ENCODE measurements at places on chromosomes 16 and 17. TPM values are rescaled to one million over a fixed set of nuclear protein-coding genes. Genes with fewer than 3 reads are reported as not detected.

Gene MYO15B
- 130 TPM for polyA plus RNA-seq

Gene RUNDC3A
- 1.7 TPM for polyA plus RNA-seq

Gene CD7
- polyA plus RNA-seq, result 0.65 TPM

Gene LYRM9
- 30.3 TPM for polyA plus RNA-seq

Gene GP1BA
- 2.1 TPM for polyA plus RNA-seq

Gene SMIM36
- not detected for polyA plus RNA-seq

Gene FOXF1
- polyA plus RNA-seq, result 0.13 TPM

Gene SLC25A11
- polyA plus RNA-seq, result 77.1 TPM

Gene FAM171A2
- 42.7 TPM for polyA plus RNA-seq

Gene DNAH9
- 4.5 TPM for polyA plus RNA-seq

Gene FCSK
- polyA plus RNA-seq, result 21.4 TPM

Gene CMTM1
- polyA plus RNA-seq, result 6.8 TPM

Gene CDK3
- polyA plus RNA-seq, result 21.9 TPM

Gene ITGB4
- 17.1 TPM for polyA plus RNA-seq

Gene COQ9
- polyA plus RNA-seq, result 100 TPM

Gene GJD3
- 0.34 TPM for polyA plus RNA-seq

Gene TMEM238L
- polyA plus RNA-seq, result 4.6 TPM

Gene TBC1D26
- polyA plus RNA-seq, result 1.0 TPM

Gene CLEC18A
- 90.7 TPM for polyA plus RNA-seq

Gene ZSCAN10
- 0.30 TPM for polyA plus RNA-seq

Gene DNAI2
- polyA plus RNA-seq, result 0.40 TPM

Gene MIF4GD
- polyA plus RNA-seq, result 22.8 TPM

Gene KRTAP2-2
- not detected for polyA plus RNA-seq

Gene USP10
- polyA plus RNA-seq, result 107 TPM

Gene SLC13A2
- polyA plus RNA-seq, result 18.8 TPM

Gene NPTX1
- 1.1 TPM for polyA plus RNA-seq

Gene MC1R
- polyA plus RNA-seq, result 3.1 TPM

Gene PRSS53
- polyA plus RNA-seq, result 2.0 TPM

Gene IGFALS
- polyA plus RNA-seq, result 4.2 TPM

Gene DYNC1LI2
- polyA plus RNA-seq, result 155 TPM

Gene PTX4
- polyA plus RNA-seq, result not detected

Gene HOXB8
- 59.7 TPM for polyA plus RNA-seq

Gene PITPNM3
- 10.0 TPM for polyA plus RNA-seq

Gene GAN
- 3.5 TPM for polyA plus RNA-seq

Data from renal pelvis (tissue), 12 donors.